Lower lobe of right lung (tissue), 2 donors: ENCODE measurements at places on chromosomes 2 and 18. TPM values are rescaled to one million over a fixed set of nuclear protein-coding genes. Genes with fewer than 3 reads are reported as not detected.
A peak's percentile ranks its signal among the peaks of the same experiment; 100 is the strongest.

The XDH gene
- 0.27 TPM for total RNA-seq

DNA sequence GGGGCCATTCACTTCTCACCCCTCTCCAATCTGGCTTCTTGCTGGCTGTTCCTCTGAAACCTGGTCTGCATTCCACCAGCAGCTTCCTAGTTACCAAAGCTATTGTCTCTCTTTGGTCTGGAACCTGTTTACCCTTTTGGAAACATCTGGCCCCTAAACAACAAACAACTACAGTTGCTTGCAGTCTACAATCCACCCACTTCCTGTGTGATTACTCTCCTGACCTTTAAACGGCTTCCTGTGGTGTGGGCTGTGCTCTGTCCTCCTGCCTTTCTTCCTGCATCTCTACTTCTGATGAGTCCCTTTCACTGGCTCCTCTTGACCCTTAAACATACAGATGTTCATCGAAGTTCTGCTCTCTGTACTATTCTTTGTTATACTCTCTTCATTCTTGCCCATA lies 303.8 kb downstream of the TDRD15 start:
- no peaks in the 10 kb centered on the region for H3K36me3 ChIP-seq
- H3K27ac ChIP-seq, result no peak overlapping the region
- no peaks in the 10 kb centered on the region for H3K4me1 ChIP-seq
- no peak for DNase-seq
- H3K27me3 ChIP-seq, result no peaks in the 10 kb centered on the region

GRCh38 chr2:230866756-230867523 lies 2.2 kb downstream of the ITM2C start:
- no peak for DNase-seq
- H3K27me3 ChIP-seq, result peaks cover 28% of the 10 kb centered on the region
- peak overlapping the region; percentile 11 for H3K27ac ChIP-seq
- H3K4me3 ChIP-seq, result no peak overlapping the region

GRCh38 chr18:55544014-55544413 lies 44.0 kb downstream of the TCF4 start:
- peaks cover 21% of the 10 kb centered on the region for H3K4me1 ChIP-seq
- H3K4me3 ChIP-seq, result no peak overlapping the region
- no peaks in the 10 kb centered on the region for H3K27me3 ChIP-seq
- H3K36me3 ChIP-seq, result no peaks in the 10 kb centered on the region
- no peak overlapping the region for H3K27ac ChIP-seq

- no peaks in the 10 kb centered on the region for H3K4me1 ChIP-seq
- H3K27me3 ChIP-seq, result no peaks in the 10 kb centered on the region
- DNase-seq, result no peak
- H3K36me3 ChIP-seq, result no peaks in the 10 kb centered on the region
Measured at GRCh38 chr2:150441784-150442183, 45.7 kb downstream of the RND3 start.

DNA sequence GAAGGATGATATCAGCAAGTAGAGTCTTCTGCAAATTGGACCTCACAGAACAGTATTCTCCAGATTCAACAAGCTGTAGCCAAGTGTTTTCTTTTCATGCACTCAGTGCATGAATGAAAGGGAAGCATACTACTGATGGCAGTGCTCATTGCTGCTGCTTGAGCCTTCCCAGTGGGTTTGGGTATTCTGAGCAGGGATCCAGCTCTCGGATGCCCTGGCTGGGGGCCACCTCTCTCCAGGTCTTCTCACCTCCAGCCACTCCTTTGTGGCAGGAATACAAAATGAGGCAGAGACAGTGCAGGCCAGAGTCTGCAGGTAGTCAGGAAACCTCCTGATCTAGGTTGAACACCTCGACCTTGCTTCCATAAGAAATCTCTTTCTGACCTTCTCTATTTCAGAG lies 390.4 kb upstream of the CELF4 start:
- no peaks in the 10 kb centered on the region for H3K27me3 ChIP-seq
- DNase-seq, result no peak
- no peak overlapping the region for H3K27ac ChIP-seq
- no peaks in the 10 kb centered on the region for H3K36me3 ChIP-seq

The BOD1L2 gene
- total RNA-seq, result not detected

The SELENOI gene
- 13.4 TPM for total RNA-seq

GRCh38 chr2:8015848-8016600 lies 665.8 kb upstream of the ID2 start:
- H3K27ac ChIP-seq, result no peak overlapping the region
- no peaks in the 10 kb centered on the region for H3K27me3 ChIP-seq
- H3K4me1 ChIP-seq, result no peaks in the 10 kb centered on the region
- no peak for DNase-seq
- H3K4me3 ChIP-seq, result no peak overlapping the region
- no peaks in the 10 kb centered on the region for H3K36me3 ChIP-seq

The DGUOK gene
- total RNA-seq, result 38.0 TPM

- no peak for DNase-seq
- H3K27me3 ChIP-seq, result no peaks in the 10 kb centered on the region
- no peak overlapping the region for H3K4me3 ChIP-seq
- no peaks in the 10 kb centered on the region for H3K36me3 ChIP-seq
Measured at GRCh38 chr2:19893520-19894133, 8.2 kb downstream of the TTC32 start.

The GALNT13 gene
- 2.4 TPM for total RNA-seq
